ENCODE measurements at places on chromosomes 5 and 9.

DNA sequence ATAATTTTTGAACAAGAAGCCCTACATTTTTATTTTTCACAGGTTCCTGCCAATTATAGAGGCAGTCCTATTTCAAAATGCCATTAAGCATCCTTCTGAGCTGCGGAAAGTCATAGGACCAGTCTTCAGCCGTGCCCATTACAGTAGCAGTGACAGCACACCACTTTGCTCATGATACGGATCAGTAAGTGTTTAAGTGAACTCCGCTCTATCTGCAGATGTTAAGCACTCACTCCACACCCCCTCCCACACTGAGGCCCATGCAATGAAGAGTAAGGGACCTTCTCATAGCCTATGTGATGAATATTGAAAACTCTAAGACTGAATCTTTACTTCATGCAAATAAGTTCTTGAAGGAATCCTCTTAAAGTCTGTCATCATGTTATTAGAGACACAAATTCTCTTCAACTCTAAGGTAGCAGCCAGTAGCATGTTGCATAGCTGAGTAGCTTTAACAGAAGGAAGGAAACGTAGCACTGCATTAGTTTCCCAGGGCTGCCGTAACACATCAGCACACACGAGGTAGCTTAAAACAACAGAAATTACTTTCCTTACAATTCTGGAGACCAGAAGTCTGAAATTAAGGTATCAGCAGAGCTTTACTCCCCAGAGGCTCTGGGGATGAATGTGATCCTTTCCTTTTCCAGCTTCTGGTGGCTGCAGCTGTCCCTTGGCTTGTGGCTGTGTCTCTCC is 20.3 kb upstream of the TAF11L2 start:
- DNase-seq: peak; percentile 6

GRCh38 chr9:112011051-112011620 is 114.5 kb downstream of the UGCG start:
- no peak for DNase-seq

- DNase-seq: no peak
Observed at GRCh38 chr9:106634641-106635040, 228.3 kb upstream of the ZNF462 start.

DNA sequence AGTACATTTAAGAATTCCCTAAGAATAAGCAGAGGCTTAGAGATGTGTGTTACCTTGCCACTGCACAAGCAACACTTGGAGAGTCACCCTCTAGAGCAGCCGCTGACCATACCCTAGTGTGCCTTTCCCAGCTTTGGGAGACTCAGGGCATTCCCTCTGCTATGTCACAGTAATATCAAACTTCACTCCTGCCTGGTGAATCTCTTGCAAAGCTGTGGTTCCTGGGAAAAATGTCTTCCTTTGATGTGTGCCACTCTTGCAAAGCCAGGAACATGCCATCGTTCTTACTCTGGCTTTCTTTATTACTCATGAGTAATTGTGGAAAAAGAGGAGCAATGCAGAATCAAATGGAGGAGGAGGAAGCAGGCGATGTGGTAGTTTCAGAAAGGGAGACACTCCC is 173.2 kb downstream of the CCDC192 start:
- DNase-seq: no peak

DNA sequence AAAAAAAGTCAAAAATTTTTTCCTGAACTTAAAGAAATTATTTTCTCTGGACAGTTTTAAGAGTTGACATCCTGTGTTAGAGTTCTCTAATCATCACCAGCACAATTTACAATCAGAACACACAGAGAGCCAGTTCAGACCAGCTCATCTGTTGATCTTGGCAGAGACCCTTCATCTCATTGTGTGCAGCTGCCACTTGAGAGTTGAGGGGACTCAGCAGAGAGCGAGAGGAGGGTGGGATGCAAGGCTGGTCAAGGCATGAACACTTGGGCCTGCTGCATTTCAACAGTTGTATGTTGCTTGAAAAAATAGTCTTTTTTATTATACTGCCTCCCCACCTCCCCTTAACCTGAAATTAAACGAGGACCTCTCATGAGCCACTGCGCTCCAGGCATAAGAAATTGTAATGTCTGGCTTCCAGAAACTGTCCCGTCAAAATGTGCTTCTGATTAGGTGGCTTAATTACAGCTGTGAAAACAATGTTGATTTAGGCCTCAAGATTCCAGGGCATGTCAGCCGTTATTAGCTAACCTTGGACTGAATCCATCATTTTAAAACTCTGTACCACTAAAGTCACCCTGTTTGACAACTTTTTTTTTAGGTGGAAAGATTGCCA is 383.6 kb downstream of the CCDC171 start:
- DNase-seq: peak; percentile 10

GRCh38 chr5:114101153-114101552 is 260.7 kb upstream of the KCNN2 start:
- DNase-seq: peak; percentile 33

DNA sequence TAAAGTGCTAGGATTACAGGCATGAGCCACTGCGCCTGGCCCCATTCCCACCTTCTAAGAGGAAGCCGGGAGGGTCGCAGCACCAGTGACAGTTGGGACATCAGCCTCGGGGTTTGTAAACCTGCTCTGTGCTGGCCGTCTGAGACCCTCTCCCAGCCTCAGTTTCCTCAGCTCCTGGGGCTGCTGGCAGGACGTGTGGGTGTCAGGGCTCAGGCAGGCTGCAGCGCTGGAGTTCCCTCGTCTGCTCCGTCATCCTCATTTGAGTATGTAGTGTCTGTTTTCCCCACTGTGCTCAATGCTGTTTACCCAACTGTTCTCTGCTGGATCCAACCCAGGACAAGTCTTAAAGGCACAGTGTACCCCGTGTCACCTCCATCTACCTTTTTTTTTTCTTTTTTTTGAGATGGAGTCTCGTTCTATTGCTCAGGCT is 2.0 kb upstream of the NINJ1 start:
- DNase-seq: no peak

Data from A673 (cell line).